ENCODE measurements at places on chromosomes 12 and 14.
A peak's percentile ranks its signal among the peaks of the same experiment; 100 is the strongest.

DNA sequence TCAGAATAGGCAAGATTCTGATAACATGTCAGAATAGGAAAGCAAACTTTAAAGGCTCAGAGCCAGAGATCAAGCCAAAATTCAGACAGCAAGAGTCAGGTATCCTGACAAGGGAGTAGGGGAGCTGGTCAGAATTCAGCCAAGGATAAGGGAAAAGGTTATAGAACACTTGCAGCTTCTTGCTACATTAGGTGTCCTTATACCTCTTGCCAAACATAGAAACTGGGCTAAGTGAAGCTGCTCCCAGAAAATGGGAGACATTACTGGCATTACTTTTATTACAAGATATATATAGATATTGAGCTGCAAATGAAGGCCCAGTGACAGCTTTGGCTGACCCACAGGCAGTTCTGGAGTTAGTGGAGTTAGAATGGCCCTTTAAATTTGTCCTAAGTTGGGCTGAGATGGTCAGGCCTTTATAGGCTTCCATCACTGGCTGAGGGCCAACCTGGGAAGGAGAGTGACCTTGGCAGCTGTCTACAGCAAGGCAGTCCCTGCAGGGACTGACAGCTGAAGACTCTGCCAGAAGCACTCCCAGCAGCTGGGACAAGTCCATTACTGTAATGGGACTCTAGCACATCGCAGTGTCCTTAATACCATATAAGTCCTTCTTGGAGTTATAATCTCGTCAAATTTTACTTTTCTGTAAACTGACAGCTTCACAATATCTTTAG is 83.0 kb downstream of the LRRC9 start:
- no peak for DNase-seq

DNA sequence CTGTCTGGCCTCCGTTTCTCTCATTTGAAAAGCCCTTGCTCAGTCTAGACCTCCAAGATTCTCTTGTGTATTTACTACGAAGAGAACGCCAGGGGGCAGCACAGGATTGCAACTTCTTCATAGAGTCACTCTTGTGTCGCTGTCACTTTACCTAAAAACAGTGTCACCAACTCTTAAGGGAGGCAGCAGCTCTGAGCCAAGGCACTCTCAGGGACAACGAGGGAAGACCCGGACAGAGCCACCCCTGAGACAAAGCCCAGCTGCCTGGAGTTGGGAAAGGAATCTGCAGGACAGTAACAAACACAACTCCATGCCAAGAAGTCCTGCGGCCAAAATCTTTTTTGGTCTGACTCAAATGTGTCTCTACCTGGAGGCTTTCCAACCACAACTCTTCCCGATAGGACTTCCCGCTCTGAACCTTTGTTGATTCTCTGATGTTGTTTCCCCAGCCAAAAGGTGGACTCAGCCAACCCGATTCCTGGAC is 9.6 kb upstream of the RPAP3 start:
- DNase-seq, result peak; percentile 57

GRCh38 chr12:53190108-53190729 is 9.5 kb upstream of the CSAD start:
- no peak for DNase-seq

GRCh38 chr14:94536836-94537235 is 24.4 kb upstream of the SERPINA4 start:
- DNase-seq, result no peak

GRCh38 chr12:124620606-124621295 is 53.3 kb upstream of the NCOR2 start:
- DNase-seq, result no peak

GRCh38 chr12:106281804-106282203 is 20.7 kb upstream of the TCP11L2 start:
- DNase-seq, result no peak

DNA sequence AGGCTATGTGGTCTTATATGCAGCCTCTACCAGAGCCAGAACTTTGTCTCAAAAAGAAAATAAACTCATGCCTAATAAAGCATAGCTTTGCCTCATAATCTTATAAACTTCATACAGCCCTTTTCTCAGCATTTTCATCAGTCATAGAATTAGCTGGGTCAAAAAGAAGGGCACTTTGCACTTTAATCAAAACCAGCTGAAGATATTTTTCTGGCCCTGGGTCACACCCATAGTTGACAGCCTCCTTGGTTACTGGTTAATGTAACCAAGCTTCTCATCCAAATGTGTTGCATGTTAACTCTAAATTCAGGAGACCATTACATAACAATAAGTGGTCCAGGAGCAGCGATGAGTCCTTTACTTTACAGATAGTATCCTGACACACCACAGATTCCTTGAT is 558.2 kb downstream of the FLRT2 start:
- DNase-seq, result no peak

DNA sequence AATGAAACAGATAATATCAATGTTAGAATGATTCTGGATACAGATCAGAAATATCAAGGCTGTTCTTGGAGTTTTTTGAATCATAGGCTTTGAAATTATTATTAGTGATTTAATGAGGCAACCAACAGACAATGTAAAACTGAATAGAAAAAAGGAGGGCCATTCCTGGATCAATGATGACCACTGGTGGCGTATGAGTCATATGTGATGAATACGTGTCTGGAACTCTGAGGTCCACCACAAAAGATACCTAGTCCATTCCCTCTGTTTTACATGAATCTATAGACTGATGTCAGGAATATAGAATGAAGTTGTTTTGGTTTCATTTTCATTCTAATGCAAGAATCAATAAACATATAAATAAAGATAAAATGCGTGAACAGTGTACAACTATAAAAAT is 78.3 kb upstream of the RTL1 start:
- no peak for DNase-seq
